ENCODE measurements at places on chromosomes 4 and X. TPM values are rescaled to one million over a fixed set of nuclear protein-coding genes. Genes with fewer than 3 reads are reported as not detected.

GRCh38 chr4:14178421-14178820 lies 550.9 kb upstream of the BOD1L1 start:
- peak; percentile 14 for DNase-seq

DNA sequence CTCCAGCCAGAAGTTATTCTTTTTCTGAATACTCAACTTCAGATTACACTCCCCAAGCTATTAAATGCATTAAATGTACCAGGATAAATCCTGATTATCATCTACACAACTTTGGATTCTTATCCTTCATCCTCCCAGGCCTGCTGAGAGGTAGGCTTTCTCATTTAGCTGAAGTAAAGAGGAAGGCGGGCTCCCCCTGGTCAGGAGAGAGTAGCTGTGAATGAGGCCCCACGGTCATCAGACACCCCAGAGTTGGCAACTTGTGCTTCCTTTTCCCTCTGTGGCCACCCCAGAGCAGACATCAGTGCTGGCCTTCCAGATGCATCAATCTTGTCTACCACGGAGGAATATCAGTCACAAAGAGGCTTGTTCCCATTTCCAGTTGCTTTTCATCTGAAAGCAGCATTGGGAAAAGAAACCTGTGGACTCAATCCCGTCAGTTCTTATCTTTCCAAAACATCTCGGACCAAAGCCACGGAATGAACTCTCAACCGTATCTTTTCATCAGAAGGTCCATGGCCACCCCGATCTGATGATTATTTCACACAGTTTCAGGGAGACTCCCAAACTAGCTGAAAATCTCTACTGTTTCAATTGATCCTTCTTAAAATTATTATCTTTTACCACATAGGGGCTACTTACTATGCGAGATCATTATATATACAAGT lies 79.2 kb downstream of the FBXO8 start:
- no peak for DNase-seq

DNA sequence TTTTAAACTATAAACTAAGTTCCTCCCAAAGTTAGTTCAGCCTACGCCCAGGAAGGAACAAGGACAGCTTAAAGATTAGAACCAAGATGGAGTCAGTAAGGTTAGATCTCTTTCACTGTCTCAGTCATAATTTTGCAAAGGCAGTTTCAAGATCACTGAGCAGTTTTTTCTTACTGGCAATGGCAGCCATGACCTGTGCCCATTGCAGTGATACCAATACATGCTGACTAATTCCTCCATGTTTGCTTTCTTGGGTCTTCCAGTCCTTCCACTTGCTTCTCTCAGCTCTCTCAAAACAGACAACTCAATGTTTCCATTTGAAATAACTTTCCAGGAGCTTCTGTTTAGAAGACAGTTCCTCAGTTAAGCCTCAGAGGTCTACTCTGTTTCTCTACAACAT lies 79.5 kb downstream of the PCDH18 start:
- DNase-seq, result no peak

DNA sequence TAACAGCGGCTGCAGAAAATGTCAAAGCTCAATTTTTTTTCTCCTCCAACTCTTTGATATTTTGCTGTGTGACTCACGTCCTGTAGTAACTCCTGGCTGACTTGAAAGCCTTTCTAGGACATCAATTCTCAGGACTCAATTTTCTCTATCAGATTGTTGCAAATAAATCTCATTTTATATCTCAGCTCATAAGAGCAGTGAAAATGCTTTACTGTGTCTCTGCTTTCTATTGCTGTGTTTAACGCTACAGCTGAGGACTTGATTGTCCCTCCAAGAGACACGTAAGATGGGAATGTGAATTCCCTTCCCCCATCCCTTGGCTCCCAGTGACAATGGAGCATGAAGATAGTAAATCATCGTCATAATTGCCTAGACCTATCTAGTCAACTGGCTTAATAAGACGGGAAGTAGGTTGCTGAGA lies 20.5 kb upstream of the CBR4 start:
- peak; percentile 26 for DNase-seq

DNA sequence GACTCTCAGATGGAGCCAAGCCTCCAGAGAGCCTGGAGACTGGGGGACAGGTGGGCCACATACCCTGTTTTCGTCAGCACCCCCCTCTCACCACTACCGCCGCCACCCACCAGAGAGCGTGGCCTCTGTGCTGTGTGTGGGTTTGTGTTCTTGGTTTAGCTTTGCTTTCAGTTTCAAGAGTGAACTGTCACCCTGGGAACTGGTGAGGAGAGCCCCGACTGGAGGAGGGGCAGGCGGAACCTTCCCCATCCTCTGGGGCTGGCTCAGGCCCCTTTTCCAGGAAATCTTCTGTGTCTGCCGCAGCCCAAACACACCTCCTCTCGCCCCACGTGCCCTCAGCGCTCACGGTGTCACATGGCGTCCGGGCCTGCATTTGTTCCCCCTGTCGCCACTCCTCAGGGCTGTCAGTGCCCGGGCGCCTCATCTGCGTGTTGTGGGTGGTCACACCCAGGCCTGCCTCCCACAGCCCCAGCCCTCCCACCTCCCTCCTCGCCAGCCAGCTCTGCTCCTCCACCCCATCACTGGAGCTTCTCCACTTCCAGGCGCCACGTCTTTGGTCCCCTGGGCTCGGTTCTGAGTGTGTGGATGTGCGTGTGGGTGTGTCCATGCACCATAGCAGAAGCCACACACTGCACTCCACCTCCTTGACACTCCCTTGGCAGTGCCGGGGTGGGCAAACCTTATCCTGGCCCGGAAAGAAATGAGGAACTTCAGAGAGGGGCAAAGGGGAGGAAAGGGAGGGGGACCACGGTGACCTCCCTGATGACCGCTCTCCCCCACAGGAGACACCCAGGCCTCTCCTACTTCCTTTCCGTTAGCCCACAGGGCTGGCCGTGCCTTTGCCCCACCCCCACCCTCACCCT lies 27.8 kb downstream of the ELF4 start:
- DNase-seq, result no peak

- peak; percentile 38 for DNase-seq
Measured at GRCh38 chr4:41538017-41538733, at the start of gene LIMCH1. TSS of gene LIMCH1 (plus strand) at chr4:41538157. CDS start at chr4:41605996, 67,839 bp downstream.

- DNase-seq, result peak; percentile 5
Measured at GRCh38 chrX:122046815-122047214, 999.4 kb downstream of the GLUD2 start.

GRCh38 chr4:8532245-8532781 lies 47.9 kb upstream of the GPR78 start:
- DNase-seq, result no peak

DNA sequence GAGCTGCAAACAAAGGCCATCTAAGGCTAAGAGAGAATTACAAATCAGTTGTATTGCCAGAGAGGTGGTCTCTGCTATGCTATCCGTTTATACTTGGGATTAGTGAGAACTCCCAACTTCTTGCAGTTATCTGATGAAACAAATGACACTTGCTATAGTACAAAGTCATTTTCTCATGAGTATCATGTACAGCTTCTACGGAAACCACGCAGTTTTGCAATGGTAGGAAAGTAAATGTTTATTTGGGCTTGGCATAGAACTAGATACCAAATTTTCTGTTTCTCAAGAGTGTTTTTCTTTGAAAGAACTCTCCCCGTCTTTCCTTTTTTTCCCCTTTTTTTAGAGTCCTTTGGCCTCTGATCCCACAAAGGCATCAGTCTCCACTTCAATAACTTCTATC lies 128.2 kb upstream of the ENPEP start:
- DNase-seq, result no peak

Gene CPLX1
- 1.9 TPM for total RNA-seq

DNA sequence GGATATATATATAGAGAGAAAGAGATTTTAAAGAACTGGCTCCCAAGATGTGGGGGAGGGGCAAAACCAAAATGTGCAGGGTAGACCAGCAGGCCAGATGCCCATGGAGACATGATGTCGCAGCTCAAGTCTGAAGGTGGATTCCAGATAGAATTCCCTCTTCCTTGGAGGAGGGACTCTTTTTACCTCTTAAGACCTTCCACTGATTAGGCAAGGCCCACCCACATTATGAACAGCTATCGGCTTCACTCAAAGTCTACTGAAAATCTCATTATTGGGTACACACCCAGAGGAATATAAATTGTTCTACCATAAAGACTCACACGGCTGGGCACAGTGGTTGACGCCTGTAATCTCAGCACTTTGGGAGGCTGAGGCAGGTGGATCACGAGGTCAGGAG lies 59.3 kb downstream of the DHRSX start:
- DNase-seq, result no peak

DNA sequence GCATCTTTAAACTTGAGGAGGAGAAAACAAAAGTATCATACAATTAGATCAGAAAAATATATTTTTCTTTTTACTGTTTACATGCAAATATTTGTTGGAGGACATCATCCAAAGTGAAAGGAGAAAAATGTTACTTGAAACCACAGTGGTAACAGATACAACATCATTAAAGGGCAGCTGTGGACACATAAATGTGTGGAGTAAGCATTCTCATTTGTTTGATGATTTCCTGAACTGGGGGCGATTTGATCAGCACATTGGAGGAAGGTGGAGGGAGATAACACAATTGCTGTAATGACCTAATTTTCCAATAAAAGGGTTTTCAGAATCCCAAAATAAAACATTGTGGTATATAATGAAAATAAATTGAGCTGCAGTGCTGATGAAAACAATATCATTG lies 314.5 kb upstream of the HS3ST1 start:
- peak; percentile 26 for DNase-seq

Gene ADRA2C
- total RNA-seq, result 3.2 TPM

DNA sequence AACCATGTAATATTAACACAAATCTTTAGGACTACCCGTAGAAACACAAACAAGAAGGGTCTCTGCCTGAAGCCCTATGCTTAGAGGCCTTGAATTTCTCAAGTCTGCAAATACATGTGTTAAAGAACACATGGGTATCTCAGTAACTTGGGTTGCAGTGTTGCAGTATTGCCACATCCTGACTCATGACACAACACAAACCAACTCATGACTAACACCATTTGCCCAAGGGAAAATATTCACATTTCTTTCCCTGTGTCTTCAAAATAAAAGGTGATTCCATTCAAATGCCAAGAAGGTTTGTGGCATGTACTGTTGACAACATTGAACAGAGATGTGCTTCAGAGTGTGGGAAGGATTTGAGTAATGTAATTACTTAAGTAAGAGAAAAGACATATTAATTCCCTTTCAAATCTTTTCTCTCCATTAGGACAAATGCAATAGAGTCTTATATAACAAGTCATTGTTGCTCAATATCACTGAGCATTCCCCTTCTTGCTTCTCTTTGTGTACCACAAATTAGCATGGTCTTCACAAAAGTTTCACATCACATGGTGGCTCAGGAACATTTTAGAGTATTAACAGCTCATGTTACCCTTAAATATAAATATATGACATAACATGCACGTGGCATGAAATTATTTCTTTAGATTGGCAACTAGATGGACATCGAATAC lies 487.1 kb downstream of the STPG2 start:
- DNase-seq, result peak; percentile 70

Gene CLIC2
- total RNA-seq, result not detected

GRCh38 chr4:84238247-84239090 lies 260.6 kb downstream of the NKX6-1 start:
- peak; percentile 68 for DNase-seq
